ENCODE measurements at places on chromosomes 16 and 17.

- no peak for DNase-seq
Observed at GRCh38 chr17:38463451-38463858, 35.2 kb downstream of the ARHGAP23 start.

DNA sequence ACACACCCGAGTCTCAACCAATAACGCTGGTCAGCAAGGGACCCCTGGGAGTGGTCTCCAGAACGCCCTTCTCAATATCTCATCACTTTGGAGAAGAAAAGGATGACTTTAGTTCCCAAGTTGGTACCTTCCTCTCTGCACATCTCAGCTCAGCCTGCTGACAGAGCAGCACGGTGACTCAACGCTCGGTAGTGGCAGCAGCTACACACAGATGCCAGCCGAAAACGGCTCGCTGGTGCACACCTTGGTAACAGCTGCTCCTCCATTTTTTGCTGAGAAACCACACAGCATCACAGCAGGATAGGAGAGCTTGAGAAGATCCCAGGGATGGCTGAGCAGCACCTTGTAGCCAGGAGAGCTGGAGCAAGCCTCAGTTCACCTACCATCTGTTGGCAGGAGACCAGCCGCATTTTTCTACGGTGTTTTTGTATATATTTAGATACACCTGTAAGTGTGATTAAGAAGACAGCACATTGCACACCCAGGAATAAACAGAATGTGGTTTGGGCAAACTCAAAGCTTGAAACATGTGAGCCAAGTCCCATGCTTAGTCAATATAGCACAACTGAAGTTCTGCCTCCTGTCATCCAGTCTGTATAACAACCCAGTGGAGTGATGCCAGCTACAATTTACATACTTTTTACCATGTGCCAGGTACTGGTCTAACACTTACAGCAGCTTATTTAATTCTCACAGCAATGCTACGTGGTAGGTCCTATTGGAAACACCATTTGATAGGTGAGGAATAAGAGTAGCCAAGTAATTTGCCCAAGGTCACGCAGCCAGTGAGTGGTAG, 83.8 kb upstream of the ERCC4 start:
- no peak for DNase-seq

DNA sequence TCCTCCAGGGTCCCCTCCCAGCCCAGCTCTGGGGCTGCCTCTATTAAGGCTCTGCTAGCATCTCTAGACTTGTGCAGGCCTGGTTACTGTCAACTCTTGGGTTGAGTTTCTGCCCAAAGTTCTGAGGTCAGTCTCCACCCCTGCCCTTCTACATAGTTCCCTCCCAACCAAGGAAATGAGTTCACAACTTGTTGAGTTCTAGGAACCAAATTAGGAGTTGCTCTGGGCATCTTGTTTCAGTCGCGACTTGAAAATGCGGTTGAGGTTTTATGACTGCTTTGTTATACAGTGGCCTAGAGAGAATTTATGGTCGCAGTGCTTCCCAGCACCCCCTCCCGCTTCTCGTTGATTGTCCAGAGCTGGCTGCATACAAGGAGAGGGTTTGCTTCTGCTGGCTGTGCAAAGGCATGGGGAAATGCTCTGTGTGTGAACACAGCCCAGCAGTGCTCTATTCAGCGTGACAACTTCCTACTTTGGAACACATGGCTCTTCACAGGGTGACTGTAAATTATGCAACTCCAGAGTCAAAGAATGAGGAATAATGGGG, 20.2 kb downstream of the GNAO1 start:
- no peak for DNase-seq

DNA sequence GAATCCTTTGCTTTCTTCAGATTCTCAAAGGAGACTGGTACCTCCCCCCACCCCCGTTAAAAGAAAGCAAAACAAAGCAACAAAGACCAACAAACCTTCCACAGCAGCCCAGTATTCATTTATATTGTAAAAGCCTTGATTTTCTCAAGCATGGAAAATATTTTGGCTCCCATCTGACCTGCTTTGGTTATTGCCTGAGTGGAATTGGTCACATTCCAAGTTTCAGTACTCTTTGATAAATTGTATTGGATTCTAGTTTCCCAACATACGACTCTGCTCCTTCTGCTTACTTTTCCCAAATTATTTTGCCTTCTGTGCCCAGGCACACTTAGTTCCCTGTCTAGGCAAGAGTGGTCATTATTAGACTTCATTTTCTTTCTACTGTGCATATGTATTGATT, 1.3 kb downstream of the ABCC11 start:
- no peak for DNase-seq

DNA sequence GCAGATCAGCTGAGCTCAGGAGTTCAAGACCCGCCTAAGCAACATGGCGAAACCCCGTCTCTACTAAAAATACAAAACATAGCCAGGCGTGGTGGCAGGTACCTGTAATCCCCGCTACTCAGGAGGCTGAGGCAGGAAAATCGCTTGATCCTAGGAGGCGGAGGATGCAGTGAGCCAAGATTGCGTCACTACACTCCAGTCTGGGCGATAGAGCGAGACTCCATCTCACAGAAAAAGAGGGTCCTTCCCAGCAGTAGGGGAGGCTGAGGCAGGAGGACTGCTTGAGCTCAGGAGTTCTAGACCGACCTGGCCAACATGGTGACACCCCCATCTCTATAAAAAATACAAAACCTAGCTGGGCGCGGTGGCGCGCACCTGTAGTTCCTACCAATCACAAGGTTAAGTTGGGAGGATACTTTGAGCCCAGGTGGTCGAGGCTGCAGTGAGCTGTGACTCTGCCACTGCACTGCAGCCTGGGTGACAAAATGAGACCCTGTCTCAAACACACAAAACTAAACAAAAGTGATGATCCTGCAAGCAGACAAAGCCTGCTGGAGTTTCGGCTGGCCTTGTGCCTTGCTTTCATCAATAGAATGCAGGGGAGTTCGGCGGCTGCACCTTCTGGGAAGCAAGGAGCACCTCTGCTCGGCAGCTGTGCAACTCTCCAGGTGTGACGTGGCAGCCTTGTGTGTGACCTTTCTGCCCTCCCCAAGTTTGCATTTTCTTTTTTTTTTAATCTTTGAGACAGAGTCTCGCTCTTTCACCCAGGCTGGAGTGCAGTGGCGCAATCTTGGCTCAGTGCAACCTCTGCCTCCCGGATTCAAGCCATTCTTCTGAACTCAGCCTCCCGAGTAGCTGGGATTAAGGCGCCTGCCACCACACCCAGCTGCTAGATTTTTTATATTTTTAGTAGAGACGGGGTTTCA, 12.4 kb upstream of the YWHAE start:
- no peak for DNase-seq
